AG09309 (cell line): ENCODE measurements at places on chromosomes 7 and 10.
A peak's percentile ranks its signal among the peaks of the same experiment; 100 is the strongest.

GRCh38 chr10:68752711-68753350 is 31.8 kb downstream of the CCAR1 start:
- DNase-seq = no peak

DNA sequence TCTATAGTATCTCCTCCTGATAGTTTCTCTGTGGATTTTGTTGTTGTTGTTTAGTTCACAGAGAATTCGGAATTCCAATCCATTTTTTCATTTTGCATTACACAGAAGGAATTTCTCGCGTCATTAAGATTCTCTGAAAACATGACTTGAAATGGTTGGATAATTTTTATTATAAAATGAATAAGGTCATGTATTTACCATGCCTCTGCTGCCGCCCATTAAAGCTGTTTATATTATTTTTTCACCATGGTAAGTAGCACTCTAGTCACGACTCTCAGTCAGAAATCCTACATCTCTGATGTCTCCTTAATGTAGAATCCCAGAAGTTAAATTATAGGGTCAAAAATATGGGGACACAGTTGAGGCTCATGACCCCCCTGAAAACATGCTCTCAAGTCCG is 19.1 kb downstream of the SFMBT2 start:
- no peak for DNase-seq

DNA sequence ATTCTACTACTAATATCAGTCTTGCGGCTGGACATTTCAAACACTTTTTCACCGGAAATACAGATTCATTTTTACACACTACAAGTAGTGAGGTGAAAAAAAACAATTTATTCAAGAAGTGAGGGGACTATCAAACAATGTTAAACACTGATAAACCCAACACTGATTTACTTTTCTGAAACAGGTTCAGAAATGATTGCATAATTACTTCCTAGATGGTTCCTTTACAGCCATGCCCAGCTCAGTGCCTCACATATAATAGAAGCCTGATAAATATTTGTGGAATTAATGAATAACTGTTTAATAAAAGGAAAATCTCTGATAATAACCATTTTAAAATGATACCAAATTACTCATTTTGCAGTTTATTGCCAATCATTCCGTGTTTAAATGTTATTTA is 34.6 kb downstream of the FRA10AC1 start:
- DNase-seq = no peak

- no peak for DNase-seq
Observed at GRCh38 chr10:99787782-99788445, 5.5 kb downstream of the ABCC2 start.

- peak; percentile 18 for DNase-seq
Observed at GRCh38 chr7:151123822-151124464, 37.7 kb downstream of the AGAP3 start.

DNA sequence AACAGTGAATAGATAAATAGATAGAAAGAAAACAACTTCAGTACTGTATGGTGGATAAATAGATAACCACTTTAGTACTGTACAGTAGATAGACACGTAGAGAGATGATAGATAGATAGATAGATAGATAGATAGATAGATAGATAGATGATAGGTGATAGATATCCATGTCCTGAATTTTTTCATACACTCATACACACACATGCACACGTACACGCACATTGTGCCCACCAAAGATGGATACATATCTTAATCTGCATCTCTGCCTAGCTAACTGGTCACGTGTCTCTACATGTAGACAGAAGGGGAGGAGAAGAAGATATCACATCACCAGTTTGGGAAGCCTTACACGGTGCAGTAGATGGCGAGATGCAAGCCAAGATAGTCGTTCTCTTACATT is 99.2 kb downstream of the ARID5B start:
- DNase-seq = no peak

DNA sequence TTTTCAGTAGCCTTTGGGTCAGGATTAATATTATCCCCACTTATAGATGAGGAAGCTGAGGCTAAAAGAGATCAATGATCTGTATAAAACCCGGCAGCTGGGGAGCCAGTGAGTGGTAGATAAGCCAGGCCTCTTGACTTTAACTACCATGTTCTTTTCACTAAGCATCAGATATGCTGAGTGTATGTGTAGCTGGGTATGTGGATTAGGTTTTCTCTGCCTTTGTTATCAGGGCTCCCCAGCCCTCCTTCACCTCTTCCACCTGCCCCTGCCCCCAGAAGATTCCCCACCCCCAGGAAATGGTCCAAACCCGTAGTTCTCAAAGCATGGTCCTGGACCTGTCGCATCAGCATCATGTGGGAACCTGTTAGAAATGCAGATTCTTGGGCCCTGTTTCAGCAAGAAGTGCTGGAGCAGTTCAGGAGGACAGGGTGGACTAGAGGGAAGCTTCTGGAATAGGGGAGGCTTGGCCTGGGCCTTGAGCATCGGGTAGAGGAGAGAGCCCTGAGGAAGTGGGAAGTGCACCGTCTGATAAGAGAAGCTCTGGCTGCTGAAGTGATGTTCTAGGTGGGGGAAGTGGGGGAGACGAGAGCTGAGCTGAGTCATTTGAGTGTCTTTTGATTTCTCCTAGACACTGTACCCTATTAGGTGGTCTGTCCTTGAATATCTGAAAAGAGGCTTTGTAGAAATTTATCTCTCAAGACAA is 101.3 kb downstream of the HIF1AN start:
- no peak for DNase-seq
